ENCODE measurements at places on chromosomes 11 and 22. TPM values are rescaled to one million over a fixed set of nuclear protein-coding genes. Genes with fewer than 3 reads are reported as not detected.

DNA sequence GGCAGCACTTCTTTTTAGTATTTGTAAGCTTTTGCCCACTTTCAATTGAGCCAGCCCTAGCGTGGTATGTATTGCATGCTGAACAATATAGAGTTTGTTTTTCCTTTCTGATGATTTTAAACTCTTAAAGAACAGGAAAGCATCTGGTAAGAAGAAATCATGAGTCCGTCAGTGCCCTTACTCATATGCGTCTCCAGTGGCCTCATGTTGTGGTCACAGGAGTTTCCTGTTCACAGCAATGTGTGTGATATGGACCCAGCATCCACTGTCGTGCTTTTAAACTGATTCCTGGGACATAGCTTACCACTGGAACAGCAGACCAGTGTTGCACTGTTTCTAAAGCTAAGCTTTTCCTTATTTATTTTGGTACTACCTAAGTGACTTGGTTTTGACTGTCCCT lies 40.1 kb downstream of the BID start:
- H3K4me3 ChIP-seq: no peak overlapping the region
- H3K27me3 ChIP-seq: no peaks in the 10 kb centered on the region
- H3K36me3 ChIP-seq: peaks cover 27% of the 10 kb centered on the region
- DNase-seq: no peak
- H3K4me1 ChIP-seq: no peaks in the 10 kb centered on the region
- H3K27ac ChIP-seq: no peak overlapping the region

GRCh38 chr22:50260801-50261614 lies 475 bp downstream of the MAPK12 start:
- no peak for DNase-seq
- no peak overlapping the region for H3K27ac ChIP-seq
- peaks cover 14% of the 10 kb centered on the region for H3K4me1 ChIP-seq
- H3K4me3 ChIP-seq: peak overlapping the region; percentile 69

GRCh38 chr22:23187211-23187610 lies 6.9 kb downstream of the BCR start:
- H3K4me1 ChIP-seq: peaks cover 58% of the 10 kb centered on the region
- H3K4me3 ChIP-seq: no peak overlapping the region
- no peaks in the 10 kb centered on the region for H3K27me3 ChIP-seq
- no peak for DNase-seq

DNA sequence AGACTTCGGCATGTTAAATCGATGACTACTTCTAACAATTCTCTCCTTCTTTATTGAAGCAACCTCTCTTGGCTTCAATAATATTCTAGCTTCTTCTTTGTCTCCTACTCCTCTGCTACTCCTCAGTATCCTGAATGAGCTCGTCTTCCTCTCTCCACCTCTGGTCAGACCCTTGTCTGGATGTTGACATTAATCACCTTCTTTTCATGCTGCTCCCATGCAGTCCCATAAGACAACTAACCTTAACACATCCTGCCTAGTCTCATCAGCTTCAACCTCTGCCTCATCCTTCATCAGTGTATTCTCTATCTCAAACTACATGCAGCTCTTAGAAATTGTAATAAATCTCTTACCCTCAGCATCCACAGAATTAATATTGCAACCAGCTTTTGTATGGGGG lies 695.6 kb downstream of the CNTN5 start:
- no peaks in the 10 kb centered on the region for H3K4me1 ChIP-seq
- H3K4me3 ChIP-seq: no peak overlapping the region
- DNase-seq: no peak
- H3K36me3 ChIP-seq: no peaks in the 10 kb centered on the region
- no peaks in the 10 kb centered on the region for H3K27me3 ChIP-seq
- no peak overlapping the region for H3K27ac ChIP-seq

- DNase-seq: no peak
- no peaks in the 10 kb centered on the region for H3K4me1 ChIP-seq
- no peak overlapping the region for H3K4me3 ChIP-seq
- no peaks in the 10 kb centered on the region for H3K36me3 ChIP-seq
Measured at GRCh38 chr22:28829358-28830181, 29.2 kb upstream of the XBP1 start.

- H3K36me3 ChIP-seq: no peaks in the 10 kb centered on the region
- H3K4me3 ChIP-seq: no peak overlapping the region
- no peaks in the 10 kb centered on the region for H3K4me1 ChIP-seq
- H3K27ac ChIP-seq: no peak overlapping the region
Measured at GRCh38 chr22:47366026-47366767, 603.7 kb downstream of the TBC1D22A start.

DNA sequence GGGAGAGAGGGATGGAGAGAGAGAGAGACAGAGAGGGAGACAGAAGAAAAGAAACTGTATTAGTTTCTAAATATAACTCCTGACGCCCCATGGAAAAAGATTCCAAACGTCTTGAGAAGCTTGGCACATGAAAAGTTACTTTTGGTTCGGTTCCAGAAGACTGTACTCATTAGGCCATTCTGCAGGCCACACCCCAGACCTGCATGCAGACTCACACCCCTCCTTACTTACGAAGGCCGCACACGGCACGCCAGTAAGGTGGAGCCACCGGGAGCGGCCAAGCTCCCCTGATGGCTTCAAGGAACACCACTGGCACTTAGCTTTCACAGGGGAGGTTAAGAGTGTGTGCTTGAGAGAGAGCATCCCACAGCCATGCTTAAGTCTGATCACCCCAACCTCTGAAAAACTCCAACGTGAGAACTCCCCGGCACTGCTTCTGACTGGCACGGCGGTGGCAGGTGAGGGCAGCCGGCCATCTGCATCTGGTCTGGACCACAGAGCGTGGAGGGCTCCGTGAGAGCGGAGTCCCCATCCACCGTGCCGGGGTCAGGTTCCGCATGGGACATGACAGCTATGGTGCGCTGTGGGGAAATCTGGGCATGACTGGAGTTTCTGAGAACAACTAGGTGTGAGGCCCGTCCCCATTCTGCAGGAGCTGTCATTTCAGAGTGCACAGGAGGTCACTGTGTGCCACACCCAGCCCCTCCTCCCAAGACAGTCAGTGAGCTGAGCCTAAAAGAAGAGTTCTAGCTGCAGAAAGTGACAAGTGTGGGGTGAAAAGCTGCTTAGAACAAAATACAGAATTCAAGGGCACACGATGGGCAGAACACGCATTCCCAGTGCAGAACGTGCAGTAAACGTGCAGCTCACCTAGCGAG lies 62.4 kb downstream of the MYH9 start:
- peaks cover 65% of the 10 kb centered on the region for H3K4me1 ChIP-seq
- H3K27ac ChIP-seq: peak overlapping the region; percentile 100
- peak overlapping the region; percentile 37 for H3K4me3 ChIP-seq

DNA sequence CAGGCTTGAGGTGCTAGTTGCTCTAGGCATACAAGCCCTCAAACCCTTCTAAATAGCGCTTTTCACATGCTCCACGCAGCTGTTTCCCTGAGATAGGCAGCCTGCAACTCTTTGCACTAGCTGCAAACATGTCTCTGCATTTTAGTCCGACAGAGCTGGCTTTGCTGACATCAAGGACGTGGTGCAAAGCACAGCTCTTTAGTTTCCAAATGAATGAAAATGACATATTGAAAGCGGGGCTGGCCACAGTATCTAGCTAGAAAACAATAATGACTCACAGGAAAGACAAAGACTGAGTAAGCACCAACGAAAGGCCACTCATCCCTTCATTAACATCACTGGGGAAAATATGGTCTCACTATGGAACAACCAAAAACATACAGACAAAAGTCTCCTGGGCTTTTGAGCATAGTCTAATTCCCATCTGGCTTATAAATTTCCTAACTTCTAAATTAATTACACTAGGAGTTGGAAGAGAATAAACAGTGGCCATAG lies 15.3 kb upstream of the ZC3H12C start:
- H3K4me3 ChIP-seq: no peak overlapping the region
- DNase-seq: no peak
- no peaks in the 10 kb centered on the region for H3K36me3 ChIP-seq
- H3K4me1 ChIP-seq: no peaks in the 10 kb centered on the region
- no peaks in the 10 kb centered on the region for H3K27me3 ChIP-seq
- H3K27ac ChIP-seq: no peak overlapping the region

- no peaks in the 10 kb centered on the region for H3K27me3 ChIP-seq
- H3K27ac ChIP-seq: no peak overlapping the region
- DNase-seq: no peak
- no peaks in the 10 kb centered on the region for H3K4me1 ChIP-seq
- H3K4me3 ChIP-seq: no peak overlapping the region
- no peaks in the 10 kb centered on the region for H3K36me3 ChIP-seq
Measured at GRCh38 chr11:7538031-7538430, 24.2 kb downstream of the PPFIBP2 start.

- no peak overlapping the region for H3K4me3 ChIP-seq
- no peaks in the 10 kb centered on the region for H3K36me3 ChIP-seq
- no peak for DNase-seq
- no peaks in the 10 kb centered on the region for H3K27me3 ChIP-seq
- H3K4me1 ChIP-seq: peaks cover 10% of the 10 kb centered on the region
- no peak overlapping the region for H3K27ac ChIP-seq
Measured at GRCh38 chr11:122692444-122692843, 36.9 kb downstream of the UBASH3B start.

GRCh38 chr22:30206944-30207343 lies 39.6 kb downstream of the LIF start:
- no peak overlapping the region for H3K4me3 ChIP-seq
- H3K36me3 ChIP-seq: no peaks in the 10 kb centered on the region
- H3K27ac ChIP-seq: no peak overlapping the region

DNA sequence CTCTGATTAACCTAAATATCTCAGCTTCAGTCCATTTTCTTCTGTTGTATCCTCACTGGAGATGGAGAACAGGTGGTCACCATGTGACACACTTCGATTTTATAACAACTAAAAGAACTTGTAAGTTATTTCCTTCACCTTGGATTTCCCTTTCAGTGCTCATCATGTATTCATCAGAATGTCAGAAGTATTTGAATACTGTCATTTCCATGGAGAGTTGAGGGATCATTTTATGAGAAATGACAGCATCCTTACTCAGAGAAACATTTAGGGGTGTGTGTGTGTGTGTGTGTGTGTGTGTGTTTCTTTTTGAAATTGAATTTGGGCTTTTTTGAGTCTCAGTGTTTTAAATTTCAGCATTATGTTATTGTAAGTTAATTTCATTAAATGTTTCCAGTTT lies 205.8 kb downstream of the ARHGAP42 start:
- H3K36me3 ChIP-seq: no peaks in the 10 kb centered on the region
- DNase-seq: no peak
- peaks cover 5% of the 10 kb centered on the region for H3K4me1 ChIP-seq
- no peak overlapping the region for H3K27ac ChIP-seq

DNA sequence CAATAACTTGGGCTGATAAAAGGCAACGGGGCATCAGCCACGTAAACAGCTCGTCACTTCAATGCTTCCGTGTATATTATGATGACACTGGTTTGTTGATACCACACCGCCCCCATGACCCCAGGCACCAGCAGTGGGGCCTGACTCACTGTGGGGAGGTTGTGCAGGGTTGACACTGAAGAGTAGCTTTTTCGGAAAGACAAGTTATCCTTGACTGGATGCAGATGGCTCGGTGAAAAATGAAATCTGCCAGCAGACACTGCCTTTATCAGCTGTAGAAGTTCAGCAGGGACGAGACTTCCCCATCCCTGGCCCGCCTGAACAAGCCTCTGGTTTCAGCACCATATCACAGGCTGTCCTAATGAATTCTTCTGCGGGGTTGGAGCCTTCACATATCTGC lies 55.6 kb downstream of the WT1 start:
- no peaks in the 10 kb centered on the region for H3K36me3 ChIP-seq
- H3K4me1 ChIP-seq: no peaks in the 10 kb centered on the region
- H3K27me3 ChIP-seq: no peaks in the 10 kb centered on the region

DNA sequence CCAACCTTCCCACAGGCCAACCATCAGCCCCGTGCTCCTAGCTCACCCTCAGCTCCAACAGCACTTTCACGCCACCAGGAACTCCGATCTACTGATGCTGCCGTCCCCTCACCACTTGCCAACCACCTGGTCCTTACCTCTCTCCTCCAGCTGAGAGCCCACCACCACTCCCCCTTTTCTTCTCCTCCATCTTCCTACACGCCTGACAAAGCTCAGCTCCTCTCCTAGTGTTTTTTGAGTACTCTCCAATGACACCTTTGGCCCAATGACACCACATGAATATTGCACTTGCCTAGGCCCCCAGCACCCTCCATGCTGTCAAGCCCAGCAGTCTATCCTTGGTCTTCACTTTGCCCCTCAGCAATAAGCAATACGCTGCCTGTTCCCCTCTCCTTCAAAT lies 30.7 kb downstream of the HIRA start:
- no peak overlapping the region for H3K27ac ChIP-seq
- no peak overlapping the region for H3K4me3 ChIP-seq
- no peak for DNase-seq
- H3K27me3 ChIP-seq: no peaks in the 10 kb centered on the region

DNA sequence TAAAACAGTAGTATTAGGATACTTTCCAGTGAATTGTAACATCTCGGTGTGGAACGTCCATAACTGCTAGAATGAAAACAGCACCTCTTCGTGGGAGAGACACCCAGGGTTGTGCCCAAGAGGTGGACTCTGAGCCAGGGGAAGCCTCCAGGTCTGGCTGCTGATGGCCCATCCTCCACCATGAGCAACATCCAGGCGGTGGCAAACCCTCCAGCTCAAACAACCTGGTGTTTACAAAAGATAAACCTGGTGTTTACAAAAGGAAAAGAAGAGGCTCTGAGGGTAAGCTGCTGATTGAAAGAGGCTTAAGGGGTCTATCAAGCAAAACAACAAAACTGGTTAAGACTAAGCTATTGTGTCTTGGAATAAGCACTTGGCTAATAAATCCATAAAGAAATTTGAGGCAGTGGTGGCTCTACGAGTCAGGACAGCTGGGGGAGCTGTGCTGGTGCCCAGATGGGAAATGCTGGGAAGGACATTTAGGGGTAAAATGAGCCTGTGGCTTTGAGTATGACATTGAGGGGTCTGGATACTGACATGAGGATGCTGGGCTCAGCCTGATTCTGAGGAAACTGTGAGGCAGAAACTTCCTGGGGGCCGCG lies 909.0 kb downstream of the BRD1 start:
- no peak overlapping the region for H3K27ac ChIP-seq
- H3K4me3 ChIP-seq: no peak overlapping the region
- no peak for DNase-seq
- no peaks in the 10 kb centered on the region for H3K36me3 ChIP-seq

DNA sequence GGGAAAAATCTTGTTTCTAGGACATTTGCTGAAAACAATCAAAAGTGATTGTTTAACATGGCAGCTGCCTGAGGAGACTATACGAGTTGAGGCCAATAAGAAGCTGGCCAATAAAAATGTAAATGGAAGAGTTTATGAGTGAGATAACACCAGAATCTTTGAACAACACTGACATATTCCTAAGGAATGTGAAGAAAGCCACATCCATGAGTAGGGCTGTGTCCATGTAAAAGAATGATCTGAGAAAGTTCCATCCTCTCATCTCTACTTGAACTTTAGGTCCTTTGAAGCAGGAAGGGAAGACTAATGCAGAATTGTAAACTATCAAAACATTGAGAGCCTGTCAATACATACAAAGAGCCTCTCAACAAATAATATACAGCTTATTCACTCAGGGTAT lies 6.9 kb upstream of the CHORDC1 start:
- H3K4me1 ChIP-seq: peaks cover 7% of the 10 kb centered on the region
- no peak overlapping the region for H3K27ac ChIP-seq
- DNase-seq: no peak
- H3K27me3 ChIP-seq: no peaks in the 10 kb centered on the region
- no peaks in the 10 kb centered on the region for H3K36me3 ChIP-seq

- H3K4me3 ChIP-seq: peak overlapping the region; percentile 58
- H3K27me3 ChIP-seq: no peaks in the 10 kb centered on the region
- H3K4me1 ChIP-seq: peaks cover 20% of the 10 kb centered on the region
Measured at GRCh38 chr11:8913961-8914660, 3.1 kb downstream of the AKIP1 start.

Gene LDHAL6A
- total RNA-seq: not detected

Gene CHKB
- total RNA-seq: 78.7 TPM

Gene PHETA2
- 23.7 TPM for total RNA-seq

Gene MYRF
- total RNA-seq: 5.1 TPM

Gene SCGB2A2
- total RNA-seq: not detected

All from thoracic aorta (tissue), 2 donors.